NCI-H460 (cell line): ENCODE measurements at places on chromosomes 2 and 18.

DNA sequence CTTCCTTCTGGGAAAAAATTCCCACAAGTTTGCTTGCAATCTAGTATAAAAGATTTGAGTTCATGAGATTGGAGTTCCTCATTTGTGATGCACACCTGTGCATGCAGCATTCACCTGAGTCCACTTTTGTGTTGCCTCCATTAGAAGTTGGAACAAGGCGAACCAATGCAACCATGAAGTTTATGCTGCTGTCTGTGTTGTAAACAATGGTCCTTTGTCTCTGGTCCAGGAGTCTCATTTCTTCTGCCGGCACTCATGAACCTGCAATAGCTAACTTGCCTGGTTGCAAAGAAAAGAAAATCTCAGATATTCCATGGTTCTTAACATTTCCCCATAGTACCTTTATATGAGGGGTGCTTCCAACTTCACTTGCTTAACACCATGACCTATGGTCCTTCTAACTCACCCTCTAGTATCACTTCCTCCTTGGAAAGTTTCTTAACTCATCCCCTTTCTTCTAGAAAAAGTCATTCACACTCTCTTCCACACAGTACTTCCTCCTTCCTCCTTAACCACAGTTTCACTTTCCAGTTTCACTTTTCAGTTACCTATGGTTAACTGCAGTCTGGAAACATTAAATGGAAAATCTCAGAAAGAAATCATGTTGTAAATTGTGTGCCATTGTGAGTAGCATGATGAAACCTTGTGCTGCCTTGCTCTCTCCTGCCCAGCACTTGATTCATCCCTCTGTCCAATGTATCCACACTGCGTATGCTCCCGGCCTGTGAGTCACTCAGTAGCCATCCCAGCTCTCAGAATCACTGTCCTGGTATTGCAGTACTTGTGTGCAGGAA, 128.8 kb upstream of the TRIB2 start:
- no peak for DNase-seq

DNA sequence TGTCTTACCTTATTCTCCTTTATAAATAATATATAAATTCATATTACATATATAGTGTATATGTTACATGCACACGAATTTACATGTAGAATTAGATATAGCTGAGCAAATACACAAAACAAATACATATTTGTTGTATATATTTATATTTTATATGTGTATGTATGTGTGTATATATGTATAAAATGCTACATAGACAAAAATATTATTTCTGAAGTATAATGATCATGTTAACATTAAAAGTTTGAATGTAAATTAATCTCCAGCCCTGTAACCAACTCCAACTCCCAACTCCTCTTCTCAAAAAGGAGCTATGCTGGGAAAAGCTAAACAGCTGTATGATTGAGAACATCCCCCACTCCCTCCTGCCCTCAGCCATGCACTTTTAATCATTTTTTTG, 42.7 kb upstream of the RND3 start:
- no peak for DNase-seq

DNA sequence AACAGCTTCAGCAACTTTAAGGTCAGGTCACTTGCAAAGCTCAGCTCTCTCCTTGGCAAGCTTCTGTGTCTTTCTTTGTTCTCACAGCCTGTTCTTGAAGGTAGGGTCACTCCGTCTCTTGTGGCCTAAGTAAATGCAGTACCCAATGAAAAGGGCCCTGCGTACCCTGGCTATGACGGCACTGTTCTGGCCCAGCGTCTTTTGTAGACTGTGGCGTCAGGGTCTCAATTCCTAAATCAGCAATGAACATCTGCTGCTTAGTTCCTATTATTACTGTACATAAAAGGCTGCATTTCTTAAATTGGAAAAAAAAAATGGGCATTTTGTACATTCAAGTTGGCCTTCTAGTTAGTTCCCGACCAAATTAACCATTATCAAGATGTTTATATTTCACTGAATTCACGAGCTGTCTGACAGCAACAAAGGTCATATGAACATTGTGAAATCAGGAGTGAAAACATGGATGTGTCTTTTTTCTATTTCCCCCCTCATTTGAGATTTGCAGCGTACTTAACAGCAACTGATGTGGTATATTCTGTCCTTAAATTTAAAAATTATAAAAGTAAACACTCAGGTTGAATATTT, 17.0 kb upstream of the MTCL1 start:
- DNase-seq: no peak

DNA sequence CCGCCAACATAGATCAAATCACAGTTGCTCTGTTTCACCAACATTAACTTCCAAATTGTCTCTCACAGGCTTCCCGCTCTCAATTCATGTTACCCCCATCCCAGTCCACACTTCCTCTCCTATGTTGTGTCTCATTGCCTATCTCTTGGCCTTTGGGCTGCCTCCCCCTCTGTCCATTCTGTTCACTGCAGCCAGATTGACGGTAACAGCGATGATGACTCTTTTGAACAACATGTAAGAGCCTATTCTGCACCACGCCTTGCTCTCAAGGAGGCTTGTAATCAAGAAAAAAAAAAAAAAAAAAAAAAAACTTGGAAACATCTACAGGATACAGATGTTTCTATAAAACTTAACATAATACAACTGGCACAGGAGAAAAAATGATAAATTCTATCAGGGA, 77.3 kb upstream of the RMDN2 start:
- DNase-seq: no peak

- no peak for DNase-seq
These were observed 64.4 kb downstream of the NCK2 start for GRCh38 chr2:105809097-105809473.

DNA sequence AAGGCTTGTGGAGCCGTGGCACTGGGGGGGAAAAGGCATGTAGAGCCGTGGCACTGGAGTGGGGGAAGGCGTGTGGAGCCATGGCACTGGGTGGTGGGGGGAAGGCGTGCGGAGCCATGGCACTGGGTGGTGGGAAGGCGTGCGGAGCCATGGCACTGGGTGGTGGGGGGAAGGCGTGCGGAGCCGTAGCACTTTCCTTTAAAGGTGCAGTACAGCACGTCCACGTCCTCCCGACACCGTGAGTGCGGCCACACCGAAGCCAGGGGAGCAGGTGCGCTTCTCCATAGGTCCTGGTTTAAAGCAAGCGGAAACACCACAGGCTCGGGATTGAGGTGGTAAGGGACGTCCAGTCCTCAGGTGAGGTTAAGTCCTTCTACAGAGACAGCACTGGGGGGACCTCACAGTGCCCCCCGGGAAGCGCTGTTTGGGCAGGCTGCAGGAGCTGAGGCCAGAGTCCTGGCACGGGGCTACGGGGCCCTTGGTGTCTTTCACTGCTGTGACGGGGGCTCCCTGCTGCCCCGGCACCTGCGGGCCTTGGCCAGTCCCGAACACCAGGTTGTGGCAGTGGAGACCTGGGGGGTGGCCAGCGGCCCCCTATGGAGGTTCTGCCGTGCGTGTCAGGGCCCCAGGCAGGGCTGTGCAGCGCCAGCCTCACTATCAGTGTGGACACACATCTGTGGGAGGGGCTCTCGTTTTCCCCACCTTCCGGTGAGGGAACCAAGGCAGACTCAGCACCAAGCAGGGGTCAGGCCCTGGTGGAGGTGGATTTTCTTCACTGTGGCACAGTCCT, 93.0 kb upstream of the CTDP1 start:
- DNase-seq: no peak

DNA sequence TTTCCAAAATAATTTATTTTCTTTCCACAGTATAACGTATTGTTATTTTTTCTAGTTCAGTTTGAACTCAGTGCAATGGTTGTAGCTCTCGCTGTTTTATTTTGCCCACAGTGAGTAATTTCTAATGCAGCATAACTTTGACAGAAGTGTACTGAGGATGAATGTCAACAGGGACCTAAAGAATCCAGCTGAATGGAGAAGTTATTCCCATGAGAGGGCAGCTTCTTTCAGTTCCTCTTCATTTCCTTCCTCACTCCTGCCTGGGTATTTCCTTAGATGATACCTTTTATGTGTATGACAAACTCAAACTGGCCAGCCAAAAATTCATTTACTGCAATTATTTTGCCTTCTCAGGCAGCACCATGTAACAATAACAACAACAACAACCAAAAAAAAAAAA, 1223.1 kb upstream of the ZEB2 start:
- DNase-seq: no peak

DNA sequence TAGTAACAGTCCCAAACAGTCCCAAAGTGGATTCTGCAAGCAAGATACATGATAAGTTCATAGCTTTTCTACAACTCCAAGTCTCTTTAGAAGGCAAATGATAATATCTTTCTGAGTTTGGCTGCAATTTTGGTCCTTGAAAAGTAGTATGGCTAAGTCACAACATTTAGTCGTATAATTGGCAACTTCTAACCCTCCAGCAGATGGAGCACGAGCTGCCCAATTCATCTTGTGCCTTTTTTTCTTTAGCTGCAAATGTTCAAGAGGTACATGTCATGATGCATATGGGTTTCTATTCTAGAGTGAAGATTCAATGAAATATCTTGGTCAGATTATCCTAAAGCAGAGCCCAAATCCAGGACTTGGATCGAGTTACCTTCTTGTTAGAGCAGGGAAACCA, 127.0 kb upstream of the KLHL14 start:
- no peak for DNase-seq

DNA sequence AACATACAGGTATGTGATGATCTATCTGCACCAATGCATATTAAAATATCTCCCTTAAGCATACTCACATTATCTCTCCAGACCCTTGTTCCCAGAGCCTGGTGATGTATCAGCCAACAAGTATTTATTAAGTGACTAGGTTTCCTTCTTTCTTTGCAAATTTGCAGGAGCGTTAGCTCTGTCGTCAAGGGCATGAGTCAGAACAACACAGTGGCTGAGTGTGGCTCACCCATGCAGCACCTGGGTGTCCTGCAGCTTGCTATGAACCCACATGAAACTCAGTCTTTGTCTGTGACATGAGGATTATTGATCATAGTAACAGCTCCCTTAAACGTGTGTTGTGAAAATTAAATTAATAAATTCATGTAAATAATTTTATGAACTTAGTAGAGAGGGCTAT, 96.6 kb downstream of the PIEZO2 start:
- no peak for DNase-seq

DNA sequence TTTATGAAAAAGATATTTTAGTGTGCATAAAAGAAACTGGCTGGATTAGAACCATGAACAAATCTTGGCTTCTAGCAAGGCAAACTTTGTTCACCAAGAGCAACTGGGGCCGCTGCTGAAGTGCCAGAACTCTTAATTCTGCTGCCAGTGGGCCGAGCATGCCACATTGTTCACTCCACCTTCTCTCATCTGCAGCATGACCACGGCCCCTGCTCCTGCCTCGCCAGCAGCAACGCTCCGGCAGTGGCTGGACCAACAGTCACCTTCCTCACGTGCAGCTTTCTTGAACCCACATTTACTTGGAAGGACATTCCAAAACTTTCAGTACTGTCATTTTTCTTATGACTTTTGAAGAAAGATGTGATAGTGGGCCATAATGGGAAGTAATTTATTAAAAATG, 213.8 kb downstream of the PIEZO2 start:
- DNase-seq: no peak

GRCh38 chr18:3069671-3070433, 56.9 kb upstream of the LPIN2 start:
- DNase-seq: no peak

DNA sequence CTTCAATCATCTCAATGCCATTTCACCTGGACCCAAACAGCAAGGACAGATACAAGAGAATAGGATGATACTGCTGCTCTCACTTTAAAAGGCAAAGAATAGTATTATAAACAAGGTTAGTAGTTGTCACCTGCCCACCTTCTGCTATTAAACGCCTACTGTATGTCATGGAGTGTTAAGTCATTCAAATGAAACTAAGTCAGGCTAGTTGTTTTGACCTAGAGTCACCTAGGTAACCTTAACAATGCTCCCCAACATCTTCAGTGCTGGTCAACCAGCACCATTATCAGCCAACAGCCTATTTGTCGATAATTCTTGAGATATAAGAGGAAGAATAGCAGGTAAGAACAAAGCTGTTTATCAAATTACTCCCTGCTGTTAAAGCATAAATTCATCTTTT, 39.2 kb downstream of the TRIP12 start:
- no peak for DNase-seq

- no peak for DNase-seq
These were observed 107.7 kb downstream of the INHBB start for GRCh38 chr2:120453635-120453998.

DNA sequence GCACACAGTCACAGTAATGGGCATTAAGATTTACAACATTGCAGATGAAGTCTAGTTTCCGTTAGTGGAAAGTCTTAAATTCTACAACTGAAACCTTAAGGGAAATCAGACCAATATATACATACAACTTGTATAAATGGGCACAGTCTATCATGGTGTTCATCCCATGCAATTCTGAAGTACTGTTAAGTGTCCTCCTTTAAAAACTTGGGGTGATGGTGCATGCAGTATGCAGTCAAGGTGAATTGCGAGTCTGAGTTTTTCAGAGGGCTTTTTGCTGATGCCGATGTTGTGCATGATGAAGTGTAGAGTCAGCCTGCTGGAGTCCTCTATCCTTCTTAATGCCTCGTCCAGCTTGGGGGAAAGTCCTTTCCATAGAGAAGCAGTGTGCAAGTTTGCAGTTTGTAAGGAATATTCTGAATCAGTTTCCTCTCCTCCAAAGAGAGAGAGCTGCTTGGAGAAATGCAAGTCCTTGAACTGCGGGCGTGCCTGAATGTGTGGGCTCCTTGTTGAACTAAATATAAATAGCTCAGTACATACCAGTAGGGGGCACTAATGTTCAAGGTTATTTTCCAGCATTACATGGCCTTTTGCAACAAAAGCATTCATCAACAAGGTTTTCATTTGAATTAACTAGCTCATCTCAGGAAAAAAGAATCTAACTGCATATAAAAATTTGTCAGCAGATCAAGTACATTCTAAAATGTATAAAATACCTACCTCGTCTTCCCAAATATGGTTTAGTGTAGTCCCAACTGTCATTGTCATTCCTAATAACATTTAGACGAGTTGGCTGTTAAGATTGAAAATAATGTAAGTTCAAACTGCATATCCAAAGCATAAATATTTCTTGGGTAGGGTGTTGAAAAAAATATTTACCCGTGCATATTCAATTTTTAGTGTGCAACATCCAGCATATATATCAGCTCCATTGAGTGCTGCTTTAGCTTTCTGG, 21.3 kb downstream of the HNRNPLL start:
- DNase-seq: peak; percentile 78

DNA sequence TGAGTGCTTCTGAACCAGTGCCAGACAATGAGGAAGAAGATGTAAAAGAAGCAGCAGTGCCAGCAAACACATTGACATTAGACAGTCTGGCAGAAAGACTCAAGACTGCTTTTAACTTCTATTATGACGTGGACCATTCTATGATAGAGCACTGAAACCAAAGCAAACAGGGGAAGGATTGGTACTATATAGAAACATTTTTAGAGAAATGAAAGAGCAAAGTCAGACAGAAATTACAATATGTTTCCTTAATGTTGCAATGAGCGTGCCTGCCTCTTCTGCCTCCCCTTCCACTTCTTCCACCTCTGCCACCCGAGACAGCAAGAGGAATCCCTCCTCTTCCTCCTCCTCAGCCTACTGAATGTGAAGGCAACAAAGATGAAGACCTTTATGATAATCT, 39.7 kb downstream of the DHX57 start:
- DNase-seq: no peak

DNA sequence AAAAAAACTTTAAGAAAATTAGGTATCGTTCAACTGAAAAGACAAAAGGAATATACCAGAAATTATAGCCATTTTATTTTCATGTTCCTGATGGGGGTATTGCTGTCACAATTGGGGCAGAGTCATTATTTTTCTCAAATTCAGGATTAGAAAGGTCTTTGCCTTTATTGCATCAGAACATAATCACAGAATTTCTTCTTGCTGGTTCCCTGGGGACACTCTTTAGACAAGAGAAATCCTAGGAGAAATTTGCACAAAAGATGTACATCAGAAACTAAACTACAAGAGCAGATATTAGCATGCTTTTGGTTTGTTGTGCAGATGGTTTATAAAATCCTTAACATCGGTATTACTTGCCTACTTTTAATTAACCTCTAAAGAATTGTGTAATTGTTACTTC, 103.2 kb downstream of the NCOA1 start:
- DNase-seq: no peak
